ENCODE measurements at places on chromosomes 3 and 15.

DNA sequence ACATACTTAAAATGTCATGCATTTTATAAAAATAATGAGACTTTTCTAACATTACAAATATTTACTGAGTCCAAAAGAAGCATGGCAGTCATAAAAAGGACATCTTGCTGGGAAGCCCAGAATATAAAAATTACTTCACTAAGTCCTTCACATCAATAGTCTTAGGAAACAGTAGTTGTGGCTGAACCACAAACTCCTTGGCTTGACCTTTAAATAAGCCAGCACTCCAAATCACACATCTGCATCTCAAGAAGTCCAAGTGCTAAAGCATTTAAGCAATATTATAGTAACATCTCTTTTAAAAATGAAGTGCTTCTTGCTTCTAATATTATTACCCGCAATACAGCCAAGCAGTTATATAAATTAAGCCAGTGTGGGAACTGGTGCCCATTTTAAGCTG lies 8.8 kb downstream of the CCNL1 start:
- DNase-seq: no peak

GRCh38 chr3:62529230-62529629 lies 155.9 kb upstream of the FEZF2 start:
- no peak for DNase-seq

DNA sequence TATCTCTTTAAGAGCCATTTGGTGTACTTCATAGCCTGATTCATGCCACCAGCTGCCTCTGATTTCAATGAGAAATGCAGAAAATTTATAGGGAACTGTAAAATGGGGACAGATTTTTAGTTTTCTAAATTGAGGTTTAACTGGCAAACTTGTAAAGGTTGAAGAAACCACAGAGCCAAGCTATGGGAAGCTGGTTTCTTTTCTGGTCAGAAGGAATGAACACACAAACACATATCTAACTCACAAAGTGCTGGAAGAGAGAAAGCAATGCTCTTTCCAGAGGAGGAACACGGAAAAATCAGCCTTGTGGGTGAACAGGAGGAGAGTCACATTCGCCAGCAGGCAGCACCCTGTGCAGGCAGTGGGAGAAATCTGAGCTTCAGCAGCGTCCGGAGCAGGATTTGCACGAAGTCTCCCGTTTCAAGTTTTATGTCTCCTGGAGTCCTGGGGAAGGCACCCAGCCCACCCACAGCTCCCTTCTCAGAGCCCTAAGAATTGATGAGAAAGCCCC lies 481 bp downstream of the MASP1 start:
- peak; percentile 74 for DNase-seq

DNA sequence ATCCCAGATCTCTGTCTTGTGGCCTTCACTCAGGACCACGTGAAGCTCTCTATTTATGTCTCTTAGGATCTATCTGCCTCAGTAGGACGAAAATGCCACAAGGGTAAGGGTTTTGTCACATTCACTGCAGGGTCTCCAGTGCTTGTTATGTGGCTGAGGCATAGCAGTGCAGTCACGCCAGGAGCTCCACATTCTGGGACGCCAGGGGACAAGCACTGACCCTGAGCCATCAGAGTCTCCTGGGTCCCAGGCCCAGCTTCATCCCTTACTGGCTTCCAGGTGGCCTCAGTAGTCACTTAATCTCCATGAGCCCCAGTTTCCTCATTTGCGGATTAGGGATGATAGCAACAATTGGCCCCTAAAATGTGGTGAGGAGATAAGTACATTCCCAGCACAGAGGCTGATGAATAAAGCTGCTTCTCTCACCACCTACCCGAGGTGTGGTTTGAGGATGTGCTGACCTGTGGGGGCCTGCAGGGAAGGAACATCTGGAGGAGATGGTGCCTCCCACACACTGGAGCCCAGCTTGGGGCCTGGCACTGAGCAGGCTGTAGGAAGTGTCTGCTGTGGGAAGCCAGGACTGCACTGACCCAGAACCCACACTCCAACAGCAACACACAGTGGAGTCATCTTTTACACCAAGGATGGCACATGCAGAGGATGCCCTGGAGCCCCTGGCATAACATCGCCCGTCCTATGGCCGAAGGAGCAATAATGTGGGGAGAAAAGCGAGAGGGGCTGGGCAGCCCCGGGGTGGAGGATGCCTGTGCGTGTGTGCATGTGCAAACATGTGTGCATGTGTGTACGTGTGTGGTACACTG lies 93.2 kb upstream of the IQSEC1 start:
- no peak for DNase-seq

DNA sequence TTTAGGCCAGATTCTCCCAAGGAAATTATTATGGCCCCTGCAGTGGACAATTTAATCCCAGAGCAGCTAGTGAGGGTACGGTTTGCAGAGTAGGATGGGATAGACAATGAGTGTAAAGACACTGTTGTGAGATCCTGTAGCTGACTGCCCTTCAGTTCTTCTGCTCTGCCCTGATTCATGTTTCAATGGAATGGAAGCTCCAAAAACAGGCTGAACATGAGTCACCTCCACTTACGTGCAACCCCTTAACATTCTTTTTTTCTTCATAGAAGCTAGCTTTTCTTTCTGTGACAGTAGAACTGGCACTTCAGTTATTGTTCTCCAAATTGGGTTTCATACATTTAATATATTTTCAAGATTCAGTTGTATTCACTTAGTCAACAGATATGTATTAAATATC lies 32.1 kb downstream of the CLDN18 start:
- DNase-seq: no peak

GRCh38 chr3:24263069-24263668 lies 231.5 kb downstream of the THRB start:
- no peak for DNase-seq

GRCh38 chr15:56821721-56822425 lies 88.6 kb upstream of the ZNF280D start:
- no peak for DNase-seq

GRCh38 chr3:108527109-108527508 lies 16.7 kb upstream of the MYH15 start:
- no peak for DNase-seq

DNA sequence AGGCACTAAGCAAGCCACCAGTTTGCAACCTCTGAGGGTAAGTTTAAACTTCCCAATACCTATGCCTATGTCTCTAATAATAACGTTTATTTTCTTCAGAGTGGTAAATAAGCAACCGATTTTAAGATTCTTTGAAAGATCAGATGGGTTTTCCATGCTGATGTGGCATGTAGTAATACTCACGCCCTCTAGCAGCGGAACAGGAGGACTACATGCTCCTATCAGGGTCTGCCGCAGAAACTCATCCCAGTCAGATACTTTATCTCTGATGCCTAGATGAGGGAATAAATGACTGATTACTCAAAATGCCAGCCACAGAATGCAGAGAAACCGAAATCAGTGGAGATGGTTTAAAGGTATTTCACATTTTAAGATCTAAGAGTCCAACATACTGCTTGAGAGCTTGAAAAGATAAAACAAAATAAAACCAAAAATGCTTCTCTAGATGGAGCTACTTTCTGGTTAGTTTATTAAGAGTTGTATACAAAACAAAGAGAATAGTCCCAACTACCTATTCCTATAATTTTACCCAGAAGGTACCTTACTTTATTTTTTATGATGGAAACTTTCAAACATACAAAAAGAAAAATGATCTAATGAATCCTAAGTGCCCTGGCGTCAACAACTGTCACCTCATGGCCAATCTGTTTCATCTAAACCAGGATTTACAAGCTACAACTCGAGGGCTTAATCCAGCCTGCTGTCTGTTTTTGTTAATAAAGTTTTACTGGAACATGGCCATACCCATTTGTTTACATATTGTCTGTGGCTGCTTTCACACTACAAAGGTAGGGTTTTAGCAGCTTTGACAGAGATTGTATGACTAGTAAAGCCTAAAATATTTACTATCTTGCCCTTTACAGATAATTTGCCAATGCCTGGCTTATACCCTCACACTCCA lies 37.5 kb upstream of the STIMATE start:
- DNase-seq: peak; percentile 4

DNA sequence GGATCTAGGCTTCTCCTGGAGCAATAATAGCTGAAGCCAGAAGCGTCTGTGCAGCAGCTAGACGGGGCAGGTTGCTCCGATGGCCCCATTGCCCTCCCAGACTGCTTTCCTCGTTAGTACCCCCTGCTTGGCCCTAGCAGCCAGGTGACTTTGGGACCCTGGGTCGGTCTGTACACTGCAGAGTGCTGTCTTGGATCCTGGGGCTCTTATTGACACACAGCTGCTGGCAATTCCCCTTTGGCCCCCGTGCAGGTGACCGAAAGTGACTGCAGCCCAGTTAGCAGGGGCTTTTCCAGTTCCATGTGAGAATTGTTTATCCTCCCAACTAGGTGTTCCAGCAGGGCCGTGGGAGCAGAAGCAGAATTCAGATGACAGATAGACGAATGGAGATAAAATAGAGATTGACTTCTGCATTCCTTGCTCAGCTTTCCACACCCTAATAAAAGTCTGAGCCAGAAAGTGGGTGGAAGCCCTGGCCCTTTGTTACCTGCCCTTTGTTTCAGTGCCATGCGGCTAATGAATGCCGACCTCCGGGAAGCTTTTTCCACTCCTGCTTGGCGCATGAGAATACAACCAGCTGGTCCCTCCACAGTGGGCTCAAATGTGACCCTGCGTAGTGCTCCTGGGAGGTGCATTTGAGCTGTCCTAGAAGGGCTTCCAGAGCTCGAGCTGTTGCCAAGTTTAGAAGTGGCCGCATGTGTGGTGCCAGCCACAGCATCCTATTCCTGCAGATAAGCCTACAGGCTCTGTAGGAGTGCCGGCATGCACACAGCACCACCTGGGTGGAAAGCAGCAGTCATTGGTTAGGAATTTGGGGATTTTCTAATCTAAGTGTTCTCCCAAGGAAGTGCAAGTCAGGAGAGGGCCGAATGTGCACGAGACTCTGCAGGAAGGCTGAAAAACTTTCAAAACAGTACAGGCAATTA lies 94.4 kb downstream of the SLCO3A1 start:
- no peak for DNase-seq

Measured in BJ (cell line).